ENCODE measurements at places on chromosomes 16 and 17.

DNA sequence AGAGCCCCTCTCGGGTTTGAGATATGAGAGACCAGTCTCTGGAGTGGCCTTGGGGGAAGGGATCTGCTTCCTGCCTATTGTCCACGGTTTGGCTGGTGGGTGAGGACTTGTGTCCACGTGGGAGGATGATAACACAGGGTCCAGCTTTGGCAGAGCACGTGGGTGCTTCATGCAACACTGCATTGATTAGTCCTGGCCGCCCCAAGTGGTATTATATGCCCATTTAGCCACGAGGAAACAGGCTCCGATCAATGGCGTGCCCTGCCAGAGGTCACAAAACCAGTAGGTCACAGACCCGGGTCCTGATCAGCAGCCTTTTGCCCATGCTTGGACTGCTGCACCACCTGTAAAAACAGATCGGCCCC lies 141.6 kb downstream of the RGS9 start:
- no peak overlapping the region for H3K27ac ChIP-seq
- DNase-seq, result no peak
- no peak overlapping the region for H3K4me3 ChIP-seq
- no peaks in the 10 kb centered on the region for H3K27me3 ChIP-seq
- H3K36me3 ChIP-seq, result no peaks in the 10 kb centered on the region

DNA sequence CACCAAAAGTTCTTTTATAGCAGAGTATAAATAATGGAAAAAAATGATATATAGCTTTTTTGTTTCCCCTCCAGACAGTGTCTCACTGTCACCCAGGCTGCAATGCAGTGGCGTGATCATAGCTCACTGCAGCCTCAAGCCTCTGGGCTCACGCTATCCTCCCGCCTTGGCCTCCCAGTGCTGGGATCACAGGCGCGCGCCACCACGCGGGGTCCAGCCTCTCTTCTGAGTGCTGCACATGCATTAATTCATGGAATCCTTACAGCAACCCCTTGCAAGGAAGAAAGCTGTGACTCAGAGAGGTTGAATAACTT lies 18.0 kb upstream of the ZNF629 start:
- H3K4me1 ChIP-seq, result peaks cover 18% of the 10 kb centered on the region
- H3K27ac ChIP-seq, result peak overlapping the region; percentile 85
- DNase-seq, result no peak
- H3K27me3 ChIP-seq, result no peaks in the 10 kb centered on the region

DNA sequence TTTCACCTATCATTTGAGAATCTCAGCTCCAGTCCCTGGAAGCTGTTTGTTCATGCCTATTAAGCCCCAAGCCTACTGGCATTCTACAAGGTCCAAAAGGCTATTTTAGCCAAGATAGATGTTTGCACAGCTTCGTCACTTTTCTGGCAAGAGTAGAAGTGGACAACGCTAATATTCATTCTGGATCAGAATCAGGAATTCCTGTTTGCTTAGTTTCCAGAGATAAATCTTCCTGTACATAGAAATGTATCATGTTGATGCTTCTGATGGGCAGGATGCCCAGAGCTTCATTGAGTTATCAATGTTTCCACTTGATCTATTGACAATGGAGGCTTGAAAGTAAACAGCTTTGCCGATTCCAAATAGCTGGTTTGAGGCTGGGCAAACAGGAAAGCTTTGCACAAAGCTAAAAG lies 260.7 kb upstream of the CA10 start:
- no peak overlapping the region for H3K27ac ChIP-seq
- no peaks in the 10 kb centered on the region for H3K36me3 ChIP-seq
- peak overlapping the region; percentile 25 for H3K4me3 ChIP-seq
- DNase-seq, result no peak
- no peaks in the 10 kb centered on the region for H3K27me3 ChIP-seq

- no peak overlapping the region for H3K27ac ChIP-seq
- H3K36me3 ChIP-seq, result no peaks in the 10 kb centered on the region
- DNase-seq, result no peak
- peaks cover 3% of the 10 kb centered on the region for H3K4me1 ChIP-seq
These were observed 20.7 kb upstream of the CMTM4 start for GRCh38 chr16:66717112-66717675.

DNA sequence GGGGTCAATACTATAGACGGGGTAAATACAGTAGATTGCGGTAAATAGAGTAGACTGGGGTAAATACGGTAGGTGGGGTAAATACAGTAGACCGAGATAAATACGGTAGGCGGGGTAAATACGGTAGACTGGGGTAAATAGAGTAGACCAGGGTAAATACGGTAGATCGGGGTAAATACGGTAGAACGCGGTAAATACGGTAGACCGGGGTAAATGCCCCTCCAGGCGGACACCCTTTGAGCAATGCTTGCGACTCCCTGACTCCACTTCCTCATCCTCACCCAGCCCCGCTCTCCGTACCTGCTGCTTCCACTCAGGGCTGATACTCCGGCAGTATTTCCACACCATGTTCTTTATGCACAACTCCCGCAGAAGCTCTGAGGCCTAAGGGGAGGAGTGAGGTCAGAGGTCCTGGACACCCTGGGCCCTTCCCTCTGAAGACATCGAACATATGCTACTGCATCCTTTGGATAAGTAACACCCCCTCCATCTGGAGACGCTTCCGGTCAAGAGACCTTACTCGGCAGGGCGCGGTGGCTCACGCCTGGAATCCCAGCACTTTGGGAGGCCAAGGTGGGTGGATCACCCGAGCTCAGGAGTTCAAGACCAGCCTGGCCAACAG lies 13.3 kb upstream of the CRK start:
- H3K4me1 ChIP-seq, result no peaks in the 10 kb centered on the region
- peaks cover 78% of the 10 kb centered on the region for H3K36me3 ChIP-seq
- no peak for DNase-seq
- H3K27me3 ChIP-seq, result no peaks in the 10 kb centered on the region

GRCh38 chr17:1186923-1187771 lies 7.4 kb upstream of the ABR start:
- H3K27ac ChIP-seq, result peak overlapping the region; percentile 60
- no peaks in the 10 kb centered on the region for H3K27me3 ChIP-seq
- no peak for DNase-seq
- peak overlapping the region; percentile 51 for H3K4me3 ChIP-seq
- no peaks in the 10 kb centered on the region for H3K36me3 ChIP-seq

GRCh38 chr17:61744804-61745203 lies 118.5 kb downstream of the BRIP1 start:
- no peaks in the 10 kb centered on the region for H3K27me3 ChIP-seq
- no peaks in the 10 kb centered on the region for H3K36me3 ChIP-seq
- H3K4me3 ChIP-seq, result no peak overlapping the region
- H3K4me1 ChIP-seq, result no peaks in the 10 kb centered on the region
- no peak for DNase-seq

DNA sequence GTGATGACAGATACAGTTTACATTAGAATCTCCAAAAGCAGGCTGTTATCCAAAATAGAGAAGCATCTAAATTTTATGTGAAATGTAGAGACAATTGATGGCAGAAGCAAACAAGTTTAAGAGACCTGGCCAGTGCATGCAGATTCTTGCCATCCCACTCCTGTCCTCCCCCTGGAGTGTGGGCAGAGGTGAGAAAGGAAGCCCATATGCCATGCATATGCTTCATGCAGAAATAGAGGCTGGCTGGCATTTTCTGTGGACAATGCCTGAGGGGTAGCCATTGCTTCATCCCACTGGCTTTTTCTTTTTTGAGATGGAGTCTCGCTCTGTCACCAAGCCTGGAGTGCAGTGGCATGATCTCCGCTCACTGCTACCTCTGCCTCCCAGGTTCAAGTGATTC lies 382.1 kb downstream of the RBFOX1 start:
- H3K36me3 ChIP-seq, result no peaks in the 10 kb centered on the region
- no peaks in the 10 kb centered on the region for H3K4me1 ChIP-seq
- H3K27me3 ChIP-seq, result no peaks in the 10 kb centered on the region
- no peak overlapping the region for H3K4me3 ChIP-seq
- H3K27ac ChIP-seq, result no peak overlapping the region

DNA sequence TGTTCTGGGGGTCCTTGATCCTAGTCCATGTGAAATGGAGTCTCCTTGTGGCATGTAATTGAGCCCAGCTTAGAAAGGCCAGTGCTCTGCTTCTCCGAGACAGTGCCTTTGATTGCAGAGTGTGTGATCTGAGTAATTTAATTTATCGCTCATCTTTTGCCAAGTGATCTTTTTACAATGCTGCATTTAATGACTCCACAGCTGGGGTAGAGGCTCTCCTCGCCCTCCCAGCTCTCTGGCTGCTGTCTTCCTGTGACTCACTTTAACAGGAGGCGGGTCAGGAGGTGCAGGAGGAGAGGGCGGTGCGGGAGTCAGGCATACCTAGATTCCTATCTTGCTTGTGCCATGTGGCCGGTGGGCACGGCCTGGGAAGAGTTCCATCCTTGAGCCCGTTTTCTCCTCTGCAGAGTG lies 113.4 kb upstream of the FOXF1 start:
- no peak overlapping the region for H3K27ac ChIP-seq
- DNase-seq, result no peak
- H3K4me3 ChIP-seq, result no peak overlapping the region
- no peaks in the 10 kb centered on the region for H3K27me3 ChIP-seq

DNA sequence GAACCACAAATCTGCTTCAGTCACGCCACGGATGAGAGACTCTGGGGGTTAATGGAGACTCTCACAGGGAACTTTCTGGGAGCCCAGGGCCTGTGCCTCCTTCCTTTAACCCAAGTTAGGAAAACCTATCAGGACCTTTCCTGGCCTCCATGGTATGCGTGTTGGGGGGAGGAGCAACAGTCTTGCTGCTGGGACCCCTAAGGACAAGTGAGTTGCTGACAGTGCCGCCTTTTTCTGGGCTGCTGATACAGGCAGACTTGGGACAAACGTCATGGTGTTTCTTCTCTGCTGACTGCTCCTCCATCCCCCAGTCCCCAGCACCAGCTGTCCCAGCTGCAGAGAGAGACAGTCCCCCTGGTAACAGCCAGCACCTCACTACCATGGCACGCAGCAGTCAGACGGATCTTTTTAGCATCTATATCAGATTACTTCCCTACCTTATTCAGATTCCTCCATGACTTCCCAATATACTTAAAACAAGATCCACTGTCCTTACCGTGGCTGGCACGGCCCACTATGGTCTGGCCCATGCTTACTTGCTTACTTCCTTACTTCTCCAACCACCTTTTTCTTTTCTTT lies 6.5 kb downstream of the DPEP2NB start:
- DNase-seq, result no peak
- H3K36me3 ChIP-seq, result no peaks in the 10 kb centered on the region
- no peak overlapping the region for H3K4me3 ChIP-seq

- H3K4me3 ChIP-seq, result no peak overlapping the region
- no peaks in the 10 kb centered on the region for H3K4me1 ChIP-seq
- no peak overlapping the region for H3K27ac ChIP-seq
- no peaks in the 10 kb centered on the region for H3K27me3 ChIP-seq
- no peak for DNase-seq
These were observed 3.1 kb downstream of the SPNS3 start for GRCh38 chr17:4436846-4437245.

DNA sequence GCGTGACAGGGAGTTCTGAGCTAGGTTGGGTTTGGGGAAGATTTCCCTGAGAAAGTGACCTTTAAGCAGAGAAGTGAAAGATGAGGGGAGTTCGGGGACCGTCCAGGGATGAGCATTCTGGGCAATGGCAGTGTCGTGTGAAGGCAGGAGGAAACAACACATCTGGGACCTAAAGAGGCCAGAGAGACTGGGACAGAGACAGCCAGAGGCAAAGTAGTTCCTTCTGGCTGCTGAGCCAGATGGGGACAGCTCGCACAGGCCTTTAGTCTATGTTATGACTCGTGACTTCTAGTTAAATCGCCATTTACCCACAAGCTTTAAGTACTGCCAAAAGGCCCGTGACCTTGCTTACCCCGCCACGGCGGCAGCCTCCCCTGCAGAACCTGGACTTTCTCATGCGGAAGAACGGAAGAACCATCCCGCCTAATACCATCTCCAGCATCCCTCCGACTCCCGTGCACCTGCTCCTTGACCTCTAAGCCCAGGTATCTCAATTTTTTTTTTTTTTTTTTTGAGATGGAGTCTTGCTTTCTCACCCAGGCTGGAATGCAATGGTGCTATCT lies 8.5 kb upstream of the MED11 start:
- H3K4me3 ChIP-seq, result no peak overlapping the region
- no peak overlapping the region for H3K27ac ChIP-seq
- no peaks in the 10 kb centered on the region for H3K27me3 ChIP-seq
- H3K36me3 ChIP-seq, result no peaks in the 10 kb centered on the region
- DNase-seq, result no peak
- no peaks in the 10 kb centered on the region for H3K4me1 ChIP-seq

- no peaks in the 10 kb centered on the region for H3K36me3 ChIP-seq
- H3K27me3 ChIP-seq, result no peaks in the 10 kb centered on the region
- H3K27ac ChIP-seq, result no peak overlapping the region
These were observed 125.2 kb upstream of the CDC42EP4 start for GRCh38 chr17:73436954-73437353.

- H3K27me3 ChIP-seq, result peaks cover 12% of the 10 kb centered on the region
- no peaks in the 10 kb centered on the region for H3K36me3 ChIP-seq
- no peak overlapping the region for H3K27ac ChIP-seq
- peaks cover 30% of the 10 kb centered on the region for H3K4me1 ChIP-seq
- no peak for DNase-seq
- no peak overlapping the region for H3K4me3 ChIP-seq
These were observed 1.6 kb upstream of the IRX3 start for GRCh38 chr16:54288030-54288834.

DNA sequence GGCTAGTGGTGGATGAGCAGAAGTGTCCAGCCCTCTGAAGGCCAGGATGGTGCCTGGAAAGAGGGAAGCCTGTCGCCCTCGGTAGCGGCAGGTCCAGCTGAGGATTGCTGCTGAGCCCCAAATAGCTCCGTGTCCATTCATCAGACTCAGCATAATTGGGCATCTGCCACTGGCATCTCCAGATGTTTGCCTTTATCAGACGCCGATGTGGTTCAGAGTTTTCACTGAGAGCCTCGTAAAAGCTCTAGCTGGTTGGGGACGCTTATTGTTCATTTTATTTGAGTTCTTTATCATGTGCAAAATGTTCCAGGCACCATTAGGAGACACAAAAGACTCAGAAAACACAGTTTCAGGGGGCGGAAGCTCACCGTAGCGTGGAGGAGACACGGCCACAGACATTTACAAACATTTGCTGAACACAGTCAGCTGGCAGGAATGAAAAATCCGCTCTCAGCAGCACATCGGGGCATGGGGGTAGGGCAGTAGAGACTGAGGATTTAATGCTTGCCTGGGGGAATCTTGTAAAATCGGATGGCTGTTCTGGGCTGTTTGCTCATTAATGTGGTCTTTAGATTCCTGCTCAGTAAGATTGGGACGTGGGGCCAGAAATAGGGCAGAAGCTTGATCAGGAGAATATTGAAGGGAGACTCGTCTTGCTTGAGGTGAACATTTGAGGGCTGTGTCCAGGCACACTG lies 41.7 kb downstream of the SMPD3 start:
- H3K4me3 ChIP-seq, result no peak overlapping the region
- no peaks in the 10 kb centered on the region for H3K4me1 ChIP-seq
- H3K27me3 ChIP-seq, result no peaks in the 10 kb centered on the region
- DNase-seq, result no peak
- no peak overlapping the region for H3K27ac ChIP-seq

GRCh38 chr17:28551421-28552175 lies 826 bp downstream of the UNC119 start:
- DNase-seq, result no peak
- peak overlapping the region; percentile 92 for H3K4me3 ChIP-seq
- H3K4me1 ChIP-seq, result peaks cover 30% of the 10 kb centered on the region
- H3K36me3 ChIP-seq, result peaks cover 28% of the 10 kb centered on the region
